IPS-NIHi11 (cell line): ENCODE measurements at places on chromosomes 1 and 21.
A peak's percentile ranks its signal among the peaks of the same experiment; 100 is the strongest.

DNA sequence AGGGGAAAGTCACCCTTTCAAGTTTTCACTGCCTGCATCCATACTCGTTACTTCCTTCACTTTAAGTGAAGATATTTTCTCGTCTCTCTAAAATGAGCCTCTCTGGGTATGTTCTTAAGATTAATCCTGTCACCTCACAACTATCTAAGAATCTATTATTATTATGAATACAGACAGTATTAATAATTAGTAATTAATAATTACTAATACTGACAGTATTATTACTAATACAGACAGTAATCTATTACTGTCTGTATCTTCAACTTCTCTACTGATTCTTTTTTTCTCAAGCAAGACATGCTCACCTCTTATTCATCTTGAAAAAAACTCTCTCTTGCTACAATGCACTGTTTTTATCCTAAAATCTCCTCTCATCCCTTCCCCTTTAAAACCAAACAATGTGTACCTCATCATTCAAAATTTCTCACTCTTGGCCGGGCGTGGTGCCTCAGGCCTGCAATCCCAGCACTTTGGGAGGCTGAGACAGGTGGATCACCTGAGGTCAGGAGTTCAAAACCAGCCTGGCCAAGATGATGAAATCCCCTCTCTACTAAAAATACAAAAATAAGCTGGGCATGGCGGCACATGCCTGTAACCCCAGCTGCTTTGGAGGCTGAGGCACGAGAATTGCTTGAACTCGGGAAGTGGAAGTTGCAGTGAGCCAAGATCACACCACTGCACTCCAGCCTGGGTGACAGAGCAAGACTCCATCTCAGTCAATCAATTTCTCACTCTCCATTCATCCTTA lies 7.8 kb downstream of the NRDC start:
- DNase-seq = no peak

DNA sequence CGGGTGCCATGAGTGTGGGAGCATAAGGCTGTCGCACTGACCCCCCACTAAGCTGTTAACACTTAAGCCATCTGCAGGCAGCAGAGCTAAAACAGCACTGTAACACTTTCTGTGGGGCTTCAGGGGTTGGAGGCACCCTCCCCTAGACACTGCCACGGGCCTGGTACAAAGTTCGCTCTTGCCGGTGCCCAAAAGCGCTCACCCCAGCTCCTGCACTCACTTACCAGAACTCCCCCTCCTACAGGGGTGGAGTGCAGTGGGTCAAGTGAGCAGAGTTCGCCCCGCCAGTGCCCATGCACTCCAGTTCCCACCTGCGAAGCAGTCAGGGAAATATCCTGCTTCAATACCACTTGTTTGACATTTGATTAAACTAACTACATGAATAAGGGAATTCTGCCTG lies 46.3 kb upstream of the CFAP298 start:
- no peak for DNase-seq

GRCh38 chr1:243849421-243850201 lies 432 bp downstream of the AKT3 start:
- peak; percentile 52 for DNase-seq

- DNase-seq = peak; percentile 82
These were observed 4.1 kb upstream of the CACNA1E start for GRCh38 chr1:181479137-181479745.

DNA sequence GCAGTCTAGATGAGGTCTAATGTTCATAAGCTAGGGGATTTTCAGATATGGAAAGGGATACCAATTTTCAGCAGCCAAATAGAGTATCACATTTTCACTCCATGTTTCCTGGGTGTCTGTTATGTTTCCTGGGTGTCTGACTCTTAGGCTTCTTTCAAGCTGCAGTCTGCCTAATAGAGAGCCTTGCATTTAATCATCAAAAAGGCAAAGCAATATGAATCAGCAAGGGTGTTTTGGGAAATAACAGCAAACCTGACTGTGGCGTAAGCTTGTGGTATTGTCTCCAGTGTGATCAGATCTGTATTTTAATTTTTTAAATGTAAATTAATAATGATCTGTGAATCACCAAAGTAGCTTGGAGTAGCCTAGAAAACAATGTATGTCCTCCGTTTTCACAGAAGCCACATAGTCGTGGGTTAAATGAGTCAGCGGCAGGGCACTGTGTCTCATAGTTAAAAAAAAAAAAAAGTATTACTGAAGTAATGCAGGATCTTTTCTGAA lies 10.4 kb downstream of the LGALS8 start:
- no peak for DNase-seq

GRCh38 chr1:156012051-156012817 lies 8.5 kb downstream of the SSR2 start:
- no peak for DNase-seq

- DNase-seq = peak; percentile 24
These were observed 455 bp downstream of the UCHL5 start for GRCh38 chr1:193058529-193059281.

GRCh38 chr1:43536864-43537358 lies 6.2 kb downstream of the PTPRF start:
- DNase-seq = no peak

GRCh38 chr1:150551784-150552127 lies 2.5 kb downstream of the ADAMTSL4 start:
- no peak for DNase-seq

DNA sequence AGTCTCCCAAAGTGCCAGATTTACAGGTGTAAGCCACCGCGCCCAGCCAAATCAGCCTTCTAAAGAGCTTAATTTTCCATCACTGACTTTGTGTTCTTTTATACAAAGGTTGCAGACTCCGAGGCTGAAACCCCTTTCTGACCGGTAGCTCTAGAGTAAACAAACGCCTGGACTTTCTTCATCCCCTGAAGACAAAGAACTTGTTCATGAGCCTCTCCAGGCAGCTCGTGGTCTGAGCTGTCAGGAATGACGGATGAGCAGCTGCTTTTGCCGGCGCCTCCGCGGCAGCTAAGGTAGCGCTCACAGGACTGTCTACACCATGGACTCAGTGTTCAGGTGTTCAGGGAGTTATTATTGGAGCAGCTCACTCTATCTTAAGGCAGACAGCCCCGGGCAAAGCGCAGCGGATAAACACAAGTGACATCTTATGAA lies 128.5 kb upstream of the ERRFI1 start:
- no peak for DNase-seq

DNA sequence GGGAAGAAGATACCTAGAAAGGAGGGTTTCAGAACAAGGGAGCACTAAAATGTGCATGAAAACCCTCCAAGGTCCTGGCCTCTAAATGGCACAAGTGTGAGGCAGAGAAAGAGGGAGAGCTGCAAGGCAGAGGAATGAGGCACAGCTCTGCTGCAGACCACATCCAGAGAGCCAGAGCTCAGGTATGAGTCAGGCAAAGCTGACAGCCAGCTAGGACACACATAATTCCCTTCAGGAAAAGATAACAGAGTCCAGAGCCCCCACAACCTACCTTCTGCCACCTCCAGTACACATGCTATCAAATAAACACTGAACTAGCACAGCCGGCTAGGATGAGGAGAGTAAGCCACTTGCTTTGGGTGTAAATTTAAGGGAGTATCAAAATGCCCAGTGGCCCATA lies 62.2 kb downstream of the HSF2BP start:
- no peak for DNase-seq

DNA sequence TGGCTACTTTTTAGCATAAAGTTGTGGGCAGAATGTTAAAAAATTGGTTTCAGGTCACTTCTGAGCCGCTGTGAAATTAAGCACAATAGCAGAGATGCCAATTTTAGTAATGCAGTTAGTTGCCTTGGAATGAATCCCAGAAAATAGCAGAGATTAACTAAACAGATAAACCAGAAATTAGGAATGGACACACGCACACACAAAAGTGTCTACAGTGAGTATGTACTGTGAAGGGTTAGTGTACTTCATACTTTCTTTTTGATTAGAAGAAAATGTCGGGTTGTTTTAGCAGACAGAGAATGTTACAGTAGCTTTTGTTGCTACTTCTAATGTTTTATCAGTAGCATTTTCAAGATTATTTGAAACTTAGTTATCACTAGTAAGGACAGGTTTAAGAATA lies 106.7 kb downstream of the LEPR start:
- DNase-seq = no peak

- no peak for DNase-seq
These were observed 12.7 kb upstream of the ASAP3 start for GRCh38 chr1:23496490-23497181.

GRCh38 chr1:217562229-217562878 lies 68.5 kb downstream of the GPATCH2 start:
- DNase-seq = no peak

- DNase-seq = no peak
These were observed 214.7 kb downstream of the SDCCAG8 start for GRCh38 chr1:243470502-243470901.

DNA sequence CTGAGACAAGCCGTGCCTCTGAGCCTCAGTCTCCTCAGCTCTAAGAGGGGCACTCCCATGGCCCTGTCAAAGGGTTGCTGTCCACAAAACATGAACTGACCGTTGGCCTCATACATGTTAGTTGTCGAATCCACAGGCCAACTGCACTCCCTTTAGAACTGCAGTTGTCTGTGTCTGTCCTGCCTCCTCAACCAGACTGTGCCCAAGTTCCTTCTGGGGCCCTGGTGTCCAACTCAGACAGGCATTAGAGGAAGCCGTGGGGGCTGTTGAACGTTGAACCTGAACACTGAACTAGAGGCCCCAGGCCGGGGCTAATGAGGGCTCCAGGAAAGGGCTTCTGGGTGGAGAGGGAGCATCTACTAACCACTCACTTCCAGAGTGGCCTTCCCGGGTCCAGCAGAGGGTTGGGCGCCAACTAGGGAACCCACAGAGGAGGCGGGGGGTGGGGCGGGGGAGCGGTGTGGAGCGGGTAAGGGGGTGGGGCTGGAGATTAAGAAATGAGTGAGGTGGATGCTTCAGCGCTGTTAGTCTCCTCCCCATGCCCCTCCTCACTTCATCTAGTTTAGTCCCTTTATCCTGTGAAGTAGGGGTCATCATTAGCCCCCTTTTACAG lies at the start of gene RAB42:
TSS of gene RAB42 (plus strand) at position 558 of the 613 bp plus-strand sequence. CDS start 247 bp downstream, outside the sequence.
- DNase-seq = peak; percentile 68

DNA sequence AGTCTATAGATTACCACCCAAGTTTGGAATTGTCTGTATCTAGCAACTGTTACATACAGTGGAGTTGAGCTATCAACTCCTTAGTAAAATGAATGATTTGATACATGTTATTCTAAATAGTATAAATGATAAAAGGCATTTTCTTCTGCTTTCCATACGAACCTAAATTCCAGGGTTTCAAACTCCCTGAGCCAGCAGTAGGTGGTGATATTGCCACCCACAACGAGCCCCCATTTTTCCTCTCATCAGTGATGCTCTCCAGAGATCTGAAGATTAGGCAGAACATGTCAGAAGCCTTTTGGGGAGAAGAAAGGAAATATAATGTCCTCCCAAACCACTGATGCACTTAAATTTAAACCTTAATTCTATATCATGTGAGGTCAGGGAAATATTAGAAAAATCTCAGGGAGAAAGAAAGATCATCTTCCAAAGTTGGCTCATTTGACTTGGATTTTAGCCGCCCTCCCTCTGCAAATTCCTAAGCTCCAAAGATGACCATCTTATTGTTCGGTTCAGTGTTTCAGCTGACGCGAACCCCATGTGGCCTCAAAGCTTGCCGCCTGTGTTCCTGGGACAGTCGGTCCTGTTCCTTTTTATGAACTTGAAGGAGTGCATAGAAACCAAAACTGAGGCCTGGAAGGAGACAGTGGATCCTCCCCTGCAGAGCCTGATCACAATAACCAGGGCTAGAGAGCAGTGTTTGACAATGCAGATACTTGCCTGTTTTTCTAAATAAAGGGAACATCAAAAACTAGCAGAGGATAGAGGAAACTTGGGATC lies 2.3 kb downstream of the EVA1C start:
- no peak for DNase-seq

DNA sequence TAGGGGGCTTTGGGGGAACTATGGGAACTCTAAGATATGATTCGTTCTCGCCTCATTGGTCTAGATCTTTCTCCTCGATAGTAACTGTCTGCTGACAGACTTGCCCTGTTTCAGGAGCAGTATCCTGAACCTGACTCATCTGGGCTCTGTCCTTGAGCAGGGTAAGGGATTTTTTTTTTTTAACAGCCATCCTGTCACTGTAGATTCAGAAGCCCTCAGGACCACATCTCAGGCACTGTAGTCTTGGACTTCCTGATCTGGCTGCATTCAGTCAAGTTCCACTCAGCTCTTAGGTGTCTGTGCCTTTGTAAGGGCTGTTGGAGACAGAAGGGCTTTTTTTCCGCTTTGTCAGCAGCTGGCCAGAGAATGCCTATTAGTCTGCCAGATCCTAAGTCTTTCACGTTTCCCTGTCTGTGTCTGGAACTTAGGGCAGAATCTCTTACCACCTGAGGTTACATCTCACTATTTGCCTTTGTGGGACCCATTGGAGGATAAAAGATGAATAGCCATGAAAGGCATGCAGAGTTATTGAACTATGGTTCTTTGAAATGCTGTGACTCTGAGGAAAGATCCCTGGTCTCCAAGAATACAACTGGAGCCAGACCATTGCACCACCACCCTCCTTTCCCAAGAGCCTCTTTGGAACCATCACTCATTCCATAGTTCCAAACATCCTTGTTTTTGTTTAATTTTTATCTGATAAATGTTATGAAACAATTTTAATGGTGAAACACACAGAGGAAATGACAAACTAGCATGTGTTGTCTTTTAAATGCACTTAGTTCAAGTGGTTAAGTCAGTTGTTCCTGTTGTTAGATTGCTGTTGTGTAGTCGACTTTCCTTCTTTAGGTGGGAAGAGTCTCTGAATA lies 49.7 kb upstream of the MACF1 start:
- no peak for DNase-seq

DNA sequence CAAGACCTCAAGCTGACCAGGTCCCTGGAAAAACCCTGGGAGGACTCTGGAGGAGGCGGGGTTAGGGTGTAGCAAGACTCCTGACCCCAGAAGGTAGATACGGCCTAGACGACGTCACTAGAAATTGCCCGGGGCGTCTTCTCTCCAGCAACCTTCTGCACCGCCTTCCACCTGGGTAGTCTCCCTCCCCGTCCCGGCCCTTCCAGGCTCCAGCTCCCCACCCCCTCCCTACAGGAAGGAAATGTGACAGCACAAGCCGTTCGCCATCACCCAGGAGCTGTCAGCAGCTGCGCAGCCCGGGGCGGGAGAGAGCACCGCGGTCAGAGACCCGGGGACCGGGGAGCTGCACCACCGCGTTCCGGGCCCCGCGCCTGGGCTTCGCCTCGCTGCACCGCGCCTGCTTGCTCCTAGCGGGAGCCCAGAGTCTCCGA lies 20.0 kb downstream of the SERTAD4 start:
- DNase-seq = peak; percentile 80

DNA sequence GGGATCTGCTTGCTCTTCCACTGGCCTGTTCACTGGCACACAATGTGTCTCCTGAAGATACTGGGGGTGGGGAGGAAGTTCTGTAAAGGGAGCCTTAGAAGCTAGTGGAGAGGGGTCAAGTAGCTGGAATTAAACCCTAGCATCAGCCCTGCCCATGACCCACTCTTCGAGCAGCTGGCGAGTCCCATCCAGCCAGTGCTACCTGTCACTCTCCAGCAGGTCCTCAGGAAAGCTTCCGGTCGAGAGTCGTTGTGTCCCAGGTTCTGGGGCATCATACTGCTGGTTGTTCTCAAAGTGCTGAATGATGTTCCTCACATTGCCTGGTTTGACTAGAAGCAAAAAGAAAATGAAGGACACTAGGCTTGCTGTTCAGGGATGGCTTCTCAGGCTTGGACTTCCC lies 30.9 kb downstream of the LRRC71 start:
- no peak for DNase-seq

GRCh38 chr1:63326473-63327380 lies 4.4 kb downstream of the FOXD3 start:
- no peak for DNase-seq
